ENCODE measurements at places on chromosomes 12 and 14.

- no peak for DNase-seq
Observed at GRCh38 chr12:55629058-55629841, 7.4 kb upstream of the OR10P1 start.

GRCh38 chr12:130459916-130460315, 122.2 kb downstream of the PIWIL1 start:
- DNase-seq = no peak

DNA sequence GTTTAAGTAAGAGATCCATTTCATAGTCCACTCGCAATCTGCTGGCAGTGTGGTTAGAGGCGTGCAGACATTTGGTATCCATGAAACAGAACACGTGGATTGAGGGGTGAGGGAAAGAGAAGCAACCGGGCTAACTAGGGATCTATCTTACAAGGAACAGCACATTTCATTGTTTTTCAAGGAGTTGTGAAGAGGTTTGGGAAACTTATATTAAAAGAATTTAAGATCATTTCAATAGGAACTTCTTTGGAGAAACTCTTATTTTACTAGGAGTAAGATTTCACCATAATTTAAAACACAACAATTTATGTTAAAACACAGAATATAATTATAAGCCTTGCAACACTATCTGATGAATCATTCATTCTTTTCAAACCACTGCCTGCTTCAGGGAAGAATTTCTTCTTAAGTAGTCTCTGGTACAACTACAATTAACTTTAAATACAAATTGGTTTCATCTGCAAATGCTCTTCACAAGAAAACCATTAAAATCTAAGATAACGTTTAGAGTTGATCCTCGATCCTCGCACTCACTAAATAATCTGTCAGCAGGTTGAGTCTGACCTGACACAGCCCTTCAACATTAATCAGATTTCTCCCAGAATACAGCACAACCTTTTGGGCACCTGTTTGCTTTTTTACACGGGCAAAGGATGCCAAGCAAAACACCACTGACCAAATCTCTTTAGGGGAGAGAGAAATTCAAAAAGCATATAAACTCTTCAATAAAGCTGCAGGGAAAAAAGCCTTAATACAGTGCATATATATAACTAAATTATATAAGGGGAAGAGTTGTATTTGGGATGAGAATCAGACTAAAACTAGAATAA, 27.3 kb downstream of the PPTC7 start:
- DNase-seq = no peak

GRCh38 chr14:23528555-23528954, 23.0 kb downstream of the ZFHX2 start:
- no peak for DNase-seq

DNA sequence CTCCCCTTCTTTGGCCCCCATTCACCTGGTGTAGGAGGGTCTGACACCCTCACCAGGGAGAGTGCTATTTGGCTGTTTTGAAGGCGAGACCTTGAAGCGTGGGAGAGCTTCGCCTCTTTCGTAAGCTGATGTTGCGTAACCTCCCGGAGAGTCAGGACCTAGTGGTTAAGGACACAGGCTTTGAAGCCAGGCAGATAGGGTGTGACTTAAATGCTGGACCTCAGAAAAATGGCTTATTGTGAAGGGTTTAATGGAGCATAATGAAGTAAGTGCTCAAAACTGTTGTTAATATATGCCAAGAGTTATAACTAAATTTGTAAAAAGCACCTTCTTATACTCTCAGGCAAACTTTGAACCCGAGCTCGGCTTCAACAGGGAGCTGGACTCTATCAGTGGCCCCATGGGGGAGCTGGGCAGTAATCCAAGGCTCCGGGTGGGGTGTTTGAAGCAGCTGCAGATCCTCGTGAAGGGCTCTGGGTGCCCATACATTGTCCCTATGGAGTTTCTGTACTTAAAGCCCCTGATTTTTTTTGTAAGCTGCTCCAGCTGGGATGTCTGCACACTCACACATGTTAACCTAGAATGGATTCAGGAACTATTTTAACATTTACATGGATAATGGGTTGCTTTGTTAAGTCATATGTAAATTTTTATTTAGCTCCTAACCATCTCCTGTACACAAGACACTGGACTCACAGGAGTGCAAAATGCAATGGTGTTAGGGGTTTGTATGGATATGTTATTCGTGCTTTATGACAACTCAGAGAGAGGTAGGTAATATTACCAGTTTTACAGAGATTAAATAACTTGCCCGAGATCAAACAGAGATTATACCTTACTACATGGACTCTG, 26.0 kb downstream of the PPFIBP1 start:
- DNase-seq = no peak

DNA sequence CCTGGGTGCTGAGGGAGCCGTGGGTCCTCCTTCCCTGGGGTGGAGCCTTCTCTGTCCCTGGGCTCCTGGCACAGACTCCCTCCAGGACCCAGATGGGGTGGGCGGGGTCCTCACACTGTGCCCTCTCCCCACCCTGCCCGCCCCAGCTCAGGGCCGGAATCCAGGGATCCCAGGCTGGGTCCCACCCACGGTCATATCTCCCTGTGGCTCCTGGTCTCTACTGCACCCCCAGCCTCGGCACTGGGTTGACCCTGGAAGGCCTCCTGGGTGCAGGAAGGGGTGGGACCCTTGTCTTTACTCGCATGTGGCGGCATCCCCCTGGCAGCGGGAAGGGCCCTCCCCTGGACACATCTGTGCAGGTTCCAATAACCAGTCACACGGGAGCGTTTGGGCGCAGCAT, 75.8 kb upstream of the EIF5 start:
- no peak for DNase-seq

- DNase-seq = no peak
Observed at GRCh38 chr12:95630496-95630895, 79.2 kb upstream of the USP44 start.

DNA sequence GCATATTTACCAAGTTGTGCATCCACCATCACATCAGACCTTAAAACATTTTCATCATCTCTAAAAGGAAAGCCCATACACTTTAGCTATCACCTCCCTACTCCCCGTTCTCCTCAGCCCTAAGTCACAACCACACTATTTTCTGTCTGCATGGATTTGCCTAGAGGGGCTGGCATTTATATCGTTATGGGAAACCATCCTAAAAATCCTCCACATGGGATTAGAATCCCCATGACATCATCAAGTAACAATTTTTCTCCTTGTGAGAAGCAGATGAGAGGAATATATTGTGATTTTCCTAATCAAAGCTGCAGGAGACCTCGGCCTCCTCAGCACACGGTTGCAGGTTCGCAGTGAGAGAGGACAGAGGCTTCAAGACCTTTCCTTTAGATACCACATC, 114.1 kb downstream of the SLC15A4 start:
- DNase-seq = no peak

DNA sequence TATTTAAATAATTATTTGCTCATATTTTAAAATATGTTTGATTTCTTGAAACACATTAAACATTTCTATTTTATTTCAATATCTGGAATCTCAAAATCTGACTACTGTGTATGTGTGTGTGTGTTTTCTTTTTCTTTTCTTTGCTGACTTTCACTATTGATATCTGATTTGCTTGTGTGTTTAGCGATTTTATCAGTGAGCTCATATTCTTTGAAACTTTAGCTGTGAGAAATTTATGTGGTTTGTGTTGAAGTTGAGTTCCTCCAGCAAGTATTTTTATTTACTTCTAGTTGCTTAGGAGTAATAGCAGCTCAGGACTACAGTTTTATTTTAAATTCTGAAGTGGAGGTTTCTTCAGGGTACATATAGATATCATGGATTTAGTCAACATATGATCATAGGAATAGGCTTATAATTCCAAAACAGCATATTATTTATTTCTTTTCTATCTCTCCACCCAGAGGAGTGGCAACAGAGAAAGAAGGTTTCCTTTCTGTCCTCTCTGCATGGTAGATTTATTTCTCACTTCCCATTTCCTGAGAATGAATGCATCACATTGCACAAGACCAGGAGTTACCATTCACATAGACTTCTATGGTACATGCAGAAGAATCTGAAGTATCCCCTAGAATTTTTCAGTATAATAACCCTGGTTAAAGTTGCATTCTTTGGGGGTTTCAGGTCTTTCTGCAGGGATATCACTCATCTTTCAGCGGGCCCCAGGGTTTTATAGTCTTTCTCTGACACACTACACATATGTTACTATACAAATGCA, 60.5 kb downstream of the PTPRQ start:
- DNase-seq = no peak

GRCh38 chr12:90152897-90153624, 444.4 kb upstream of the ATP2B1 start:
- DNase-seq = no peak

DNA sequence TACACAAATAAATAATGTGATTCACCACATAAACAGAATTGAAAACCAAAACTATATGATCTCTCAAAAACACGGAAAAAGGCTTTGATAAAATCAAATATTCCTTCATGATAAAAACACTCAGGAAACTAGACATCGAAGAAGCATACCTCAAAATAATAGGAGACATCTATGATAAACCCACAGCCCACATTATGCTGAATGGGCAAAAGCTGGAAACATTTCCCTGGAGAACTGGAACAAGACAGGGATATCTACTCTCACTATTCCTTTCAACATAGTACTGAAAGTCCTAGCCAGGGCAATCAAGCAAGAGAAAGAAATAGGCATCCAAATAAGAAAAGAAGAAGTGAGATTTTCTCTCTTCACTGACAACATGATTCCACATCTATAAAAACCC, 371.5 kb upstream of the ATXN7L3B start:
- DNase-seq = no peak

- DNase-seq = no peak
Observed at GRCh38 chr12:113161415-113162016, 12.0 kb downstream of the CFAP73 start.

DNA sequence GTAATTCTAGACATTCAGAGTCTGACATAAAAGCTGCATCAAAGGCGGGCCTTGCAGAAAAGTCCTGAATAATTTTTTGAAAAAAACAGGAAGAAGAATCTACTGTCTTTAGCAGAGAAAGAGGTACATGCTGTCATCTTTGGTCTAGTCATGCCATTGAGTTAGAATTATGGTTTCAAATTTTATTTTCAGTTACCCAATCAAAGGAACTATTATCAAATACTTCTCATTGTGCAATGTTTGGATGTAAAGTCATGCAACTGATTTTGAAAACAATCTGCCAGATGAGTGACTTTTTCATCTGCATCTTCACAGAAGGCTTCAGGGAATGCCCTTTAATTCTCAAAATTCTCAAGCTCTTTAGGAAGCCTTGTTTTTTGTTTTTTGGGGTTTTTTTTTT, 803.5 kb downstream of the FLRT2 start:
- no peak for DNase-seq

GRCh38 chr14:94172545-94172944, 1.6 kb upstream of the PPP4R4 start:
- no peak for DNase-seq

GRCh38 chr12:130166306-130166705, 4.0 kb downstream of the FZD10 start:
- DNase-seq = no peak

DNA sequence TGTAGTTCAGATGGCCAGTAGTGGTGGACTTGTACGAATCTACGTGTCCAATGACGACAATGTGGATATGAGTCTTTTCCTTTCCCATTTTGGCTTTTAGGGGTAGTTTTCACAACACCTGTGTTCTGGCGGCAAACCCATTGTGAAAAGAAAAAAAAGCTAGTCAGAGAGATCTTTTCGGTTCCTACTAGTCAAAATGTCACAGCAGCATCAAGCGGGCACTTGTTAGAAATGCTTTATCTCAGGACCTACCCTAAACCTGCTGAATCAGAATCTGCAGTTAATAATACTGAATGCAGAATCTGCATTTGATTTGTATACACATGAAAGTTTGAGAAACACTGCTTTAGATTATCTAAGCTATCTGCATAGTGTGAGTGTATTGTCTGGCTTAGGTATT, 18.3 kb downstream of the AEBP2 start:
- DNase-seq = no peak

GRCh38 chr14:32013083-32013482, 64.0 kb upstream of the ARHGAP5 start:
- DNase-seq = no peak

DNA sequence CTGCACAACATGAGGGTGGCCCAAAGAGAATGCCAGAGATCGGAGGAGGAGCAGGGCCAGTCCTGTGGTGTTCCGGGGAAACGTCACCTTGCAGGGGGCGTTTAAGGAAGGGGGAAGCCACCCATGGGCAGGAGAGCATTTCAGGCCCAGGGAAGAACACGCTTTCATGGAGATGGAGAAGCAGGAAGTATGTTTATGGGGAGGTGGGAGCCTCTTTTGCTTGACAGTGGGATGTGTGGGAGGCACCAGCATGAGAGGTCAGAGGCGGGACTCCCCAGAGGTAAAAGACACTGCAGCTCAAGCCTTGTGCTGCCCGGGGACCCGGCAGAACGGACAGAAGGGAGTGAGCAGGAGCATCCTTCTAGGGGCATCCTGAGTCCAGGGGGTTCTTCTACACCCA, 1.3 kb upstream of the LRTM2 start:
- no peak for DNase-seq

- no peak for DNase-seq
Observed at GRCh38 chr14:79809849-79810612, 401.3 kb downstream of the DIO2 start.

DNA sequence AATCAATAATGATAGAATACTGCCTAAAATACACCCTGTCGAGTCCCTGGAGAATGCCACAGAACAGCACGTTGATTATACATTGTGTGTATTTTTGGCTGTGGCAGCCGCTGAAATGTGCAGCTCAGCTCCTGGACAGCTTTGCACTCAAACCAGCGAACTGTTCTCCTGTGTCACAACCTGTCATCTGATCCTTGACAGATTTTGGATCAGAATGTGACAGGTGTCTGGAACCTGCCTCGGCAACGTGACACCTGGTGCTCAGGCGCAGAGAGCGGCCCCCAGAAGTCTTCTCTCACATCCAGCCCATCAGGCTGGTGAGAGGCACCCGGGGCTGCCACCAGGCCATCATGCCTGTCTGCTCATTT, 19.3 kb downstream of the MVK start:
- no peak for DNase-seq

DNA sequence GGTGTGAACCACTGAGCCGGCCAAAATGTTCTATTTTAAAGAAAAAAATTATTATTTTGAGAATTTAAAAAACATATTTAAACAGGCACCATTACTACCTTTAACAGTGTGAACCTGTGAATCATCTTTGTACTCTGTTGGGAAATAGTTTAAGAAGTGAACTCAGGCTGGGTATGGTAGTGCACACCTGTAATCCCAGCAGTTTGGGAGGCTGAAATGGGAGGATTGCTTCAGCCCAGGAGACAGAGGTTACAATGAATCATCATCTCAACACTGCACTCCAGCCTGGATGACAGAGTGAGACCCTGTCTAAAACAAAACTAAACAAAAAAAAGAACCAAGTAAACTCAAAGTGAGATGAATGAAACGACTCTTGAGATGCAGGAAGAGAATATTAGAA, 3.1 kb upstream of the WDR89 start:
- DNase-seq = no peak

Measured in activated naive CD8-positive, alpha-beta T cell treated with anti-CD3 and anti-CD28 coated beads, Interleukin-2, amount 10 ng/mL, durations not matched to agents 7 days and 5 days (primary cell).